ENCODE measurements at places on chromosomes 1 and 21.

GRCh38 chr1:229980009-229980408 is 87.0 kb upstream of the GALNT2 start:
- no peak for DNase-seq

DNA sequence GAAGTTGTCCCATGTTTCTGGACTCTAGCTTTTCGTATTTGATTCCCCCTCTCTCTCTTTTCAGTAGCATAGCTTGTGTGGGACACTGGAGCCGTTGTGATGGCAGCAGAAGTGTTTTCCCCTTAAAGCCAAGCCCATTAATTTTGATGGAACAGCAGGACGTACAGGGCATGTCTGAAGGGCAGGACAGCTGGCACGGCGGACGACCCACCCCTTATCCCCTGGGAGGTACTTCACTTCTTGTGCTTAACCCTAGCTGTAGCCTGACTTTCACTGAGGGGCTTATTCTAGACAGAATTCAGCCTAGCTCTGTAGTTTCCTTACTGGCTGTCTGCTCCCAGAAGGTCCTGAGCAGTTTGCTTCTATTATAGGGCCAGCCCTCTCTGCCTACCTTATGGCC is 8.6 kb upstream of the PPFIA4 start:
- no peak for DNase-seq

DNA sequence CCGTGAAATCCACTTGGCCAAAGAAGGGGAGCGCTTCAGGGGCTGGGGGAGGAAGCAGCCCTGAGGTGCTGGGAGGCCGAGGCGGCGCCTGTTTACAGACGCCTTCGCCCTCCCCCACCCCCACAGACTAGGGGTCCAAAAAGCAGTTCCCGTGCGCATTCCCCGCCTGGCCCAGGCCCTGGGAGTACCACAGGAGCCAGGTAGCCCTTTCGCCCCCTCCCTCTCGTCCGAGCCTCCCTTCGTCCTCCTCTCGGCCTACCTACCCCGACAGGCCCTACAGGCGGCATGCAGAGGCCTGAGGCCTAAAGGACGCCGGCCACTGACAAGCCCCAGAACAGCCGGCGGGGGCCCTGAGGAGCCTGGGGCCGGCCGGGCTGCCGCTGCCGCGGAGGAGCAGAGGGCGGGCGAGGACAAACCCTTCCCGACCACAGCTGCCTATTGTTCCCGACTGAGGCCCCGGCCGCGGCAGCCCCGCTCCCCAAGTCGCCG is 522 bp downstream of the RC3H1 start:
- DNase-seq, result peak; percentile 55

- DNase-seq, result no peak
Observed at GRCh38 chr1:2319291-2319690, 72.1 kb downstream of the MORN1 start.

DNA sequence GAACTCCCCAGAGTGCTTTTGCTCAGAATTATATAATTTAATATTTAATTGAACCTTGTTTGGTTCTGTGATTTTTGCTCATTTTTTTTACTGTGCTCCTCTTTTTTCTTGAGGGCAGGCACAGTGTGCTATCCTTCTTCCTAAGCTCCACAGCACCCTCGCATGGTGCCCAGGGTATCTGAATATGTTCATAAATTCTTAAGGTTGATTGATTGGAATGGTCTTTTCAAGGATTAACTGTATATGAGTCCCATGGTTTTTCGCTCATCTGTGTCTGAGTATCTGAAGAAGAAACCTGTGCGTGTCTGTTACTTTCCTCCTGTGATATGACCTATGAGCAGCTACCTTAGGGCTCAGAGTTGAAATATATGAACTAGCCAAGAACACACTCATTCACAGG is 393.7 kb downstream of the HLX start:
- no peak for DNase-seq

DNA sequence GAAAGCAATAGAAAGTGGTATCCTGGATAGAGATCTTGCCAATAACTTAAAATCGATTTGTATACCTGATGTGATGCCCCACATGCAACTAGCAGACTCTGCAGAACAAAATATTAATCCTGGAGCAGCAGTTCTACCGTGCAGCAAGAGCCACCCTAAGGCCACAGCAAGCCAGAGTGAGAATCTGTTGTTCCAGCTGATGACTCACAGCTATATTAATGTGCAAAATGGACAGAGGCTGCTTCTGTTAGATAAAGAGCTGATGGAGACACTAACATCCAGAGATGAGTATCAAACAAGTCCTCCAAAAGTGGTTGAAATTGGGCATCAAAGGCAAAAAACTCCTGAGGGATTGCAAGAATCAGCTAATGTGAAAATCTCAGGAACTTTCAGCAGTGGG is 127.8 kb downstream of the MACF1 start:
- no peak for DNase-seq

GRCh38 chr1:16021681-16022080 is at the start of gene CLCNKA:
Gene CLCNKA (plus strand): TSS chr1:16022036. CDS start chr1:16022620, 584 bp downstream.
- no peak for DNase-seq

Measured in umbilical cord (tissue), 2 donors.